Activated CD4-positive, alpha-beta memory T cell treated with anti-CD3 and anti-CD28 coated beads, Interleukin-2, amount 10 ng/mL, durations not matched to agents 7 days and 5 days (primary cell): ENCODE measurements at places on chromosomes 16 and 17.

DNA sequence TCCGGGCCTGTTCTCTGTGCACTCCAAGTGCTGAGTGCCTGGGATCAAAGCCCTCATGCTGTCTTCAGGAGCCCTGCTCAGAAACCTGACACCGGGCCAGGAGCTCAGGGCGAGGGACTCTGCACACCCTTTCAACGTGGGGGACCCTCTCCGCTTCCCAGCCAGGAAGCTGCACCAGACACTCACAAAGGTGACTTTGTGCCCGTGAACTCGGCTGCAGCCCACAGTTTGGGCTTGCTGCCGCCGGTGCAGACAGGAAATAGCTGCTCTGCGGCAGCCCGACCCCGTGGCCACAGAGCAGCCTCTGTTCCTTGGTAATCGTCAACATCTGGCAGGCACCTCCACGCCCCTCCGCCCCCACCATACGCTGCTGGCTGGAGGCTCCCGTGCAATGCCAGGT, 93.4 kb upstream of the METRNL start:
- DNase-seq = peak; percentile 80

DNA sequence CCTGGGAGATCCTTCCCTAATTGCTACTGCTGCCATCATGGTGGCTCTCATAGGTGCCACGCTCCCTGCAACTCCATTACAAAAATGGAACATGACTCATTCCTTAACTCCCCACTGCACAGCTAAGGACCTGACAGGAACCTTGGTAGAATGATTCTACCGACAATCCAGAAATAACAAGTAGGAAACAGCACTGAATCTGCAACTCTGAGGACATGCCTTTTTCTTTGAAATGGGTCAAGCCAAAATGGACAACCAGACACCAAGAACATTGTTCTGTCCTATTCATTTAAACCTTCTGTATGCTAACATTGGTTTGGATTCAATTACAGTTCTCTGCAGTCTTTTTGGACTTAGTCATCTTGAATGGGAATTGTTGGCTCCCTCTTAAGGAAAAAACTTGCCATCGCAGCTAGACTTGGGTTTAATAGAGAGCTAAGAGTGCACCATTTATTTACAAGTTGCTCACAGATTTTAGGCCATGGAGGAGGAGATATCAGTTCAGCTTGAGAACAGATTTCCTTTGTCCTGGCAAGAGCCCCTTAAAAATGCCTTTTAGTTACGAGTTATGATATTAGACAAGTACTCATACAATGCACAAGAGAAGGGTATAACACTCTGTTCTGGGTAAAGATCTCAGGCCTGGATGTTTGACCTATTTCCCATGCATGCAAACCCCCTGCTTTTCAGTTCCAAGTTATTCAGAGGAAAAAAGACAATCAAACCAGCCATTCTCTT, 20.9 kb upstream of the NSRP1 start:
- no peak for DNase-seq

DNA sequence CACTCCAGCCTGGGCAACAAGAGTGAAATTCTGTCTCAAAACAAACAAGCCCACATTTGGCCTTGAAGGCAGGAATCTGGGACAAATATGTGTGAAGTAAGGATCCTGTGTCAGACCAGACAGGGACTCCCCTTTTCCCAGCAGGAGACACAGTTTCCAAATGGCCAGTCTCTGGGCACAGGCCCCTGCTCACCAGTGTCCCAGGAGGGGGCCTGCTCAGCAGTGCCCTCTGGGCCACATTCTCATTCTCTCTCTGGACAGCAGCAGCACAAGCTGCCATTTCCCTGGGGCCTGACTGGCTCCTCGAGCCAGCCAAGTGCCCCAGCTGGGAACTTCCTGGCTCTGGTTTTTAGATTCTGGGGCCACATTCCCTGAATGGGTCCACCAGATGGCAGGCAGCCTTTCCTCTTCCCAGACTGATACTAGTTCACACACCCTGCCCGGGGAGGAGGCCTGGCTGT, 11.7 kb upstream of the MNT start:
- DNase-seq = no peak

DNA sequence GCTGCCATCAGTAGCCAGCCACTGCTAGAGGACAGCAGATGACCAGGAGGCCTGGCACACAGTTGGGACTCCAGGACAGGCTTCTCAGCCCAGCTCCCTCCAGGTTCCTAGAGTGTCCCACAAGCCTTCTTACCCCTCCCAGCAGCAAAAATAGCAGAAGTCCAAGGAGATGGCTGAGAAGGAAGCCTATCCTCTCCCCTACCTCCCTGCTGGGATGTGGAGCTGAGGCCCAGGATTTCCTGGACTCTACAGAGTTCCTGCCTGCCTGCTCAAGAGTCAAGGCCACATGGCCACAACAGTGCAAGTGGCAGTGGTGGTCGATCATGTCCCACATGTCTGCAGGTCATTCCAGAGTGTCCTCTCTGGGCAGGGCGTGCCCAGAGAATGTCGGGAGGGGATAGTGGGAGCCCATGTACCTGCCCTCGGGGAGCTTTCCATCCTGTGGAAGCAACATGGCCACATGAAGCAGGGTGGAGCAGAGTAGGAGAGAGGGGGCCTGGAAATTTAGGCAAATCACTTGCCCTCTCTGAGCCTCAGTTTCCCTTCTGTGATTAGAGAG, 7.7 kb upstream of the HROB start:
- no peak for DNase-seq

GRCh38 chr17:21283482-21284318, 811 bp upstream of the MAP2K3 start:
- DNase-seq = no peak

DNA sequence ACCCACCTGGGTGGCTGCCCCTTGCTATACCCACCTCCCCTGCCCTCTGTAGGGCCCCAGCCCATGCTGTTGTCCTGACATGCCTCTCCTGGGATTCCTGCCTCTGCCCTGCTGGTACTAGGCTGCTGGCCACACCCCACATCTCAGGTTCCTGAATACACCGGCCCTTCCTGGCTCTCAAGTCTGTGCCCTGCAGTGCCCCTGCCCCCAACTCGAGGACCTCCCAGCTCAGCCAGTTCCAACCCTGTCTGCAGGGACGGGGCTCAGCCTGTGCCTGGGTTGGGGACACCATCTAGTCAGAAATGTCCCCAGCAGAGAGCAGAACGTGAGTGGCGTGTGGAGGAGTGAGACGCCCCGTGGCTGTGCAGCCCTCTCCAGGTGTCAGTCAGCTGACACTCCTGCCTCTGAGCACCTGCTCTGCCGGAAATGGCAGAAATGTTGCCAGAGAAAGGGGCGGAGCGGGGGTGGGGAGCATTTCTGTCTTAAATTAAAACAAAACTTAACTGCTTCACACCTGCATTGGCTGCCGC, 28.7 kb downstream of the ACSF3 start:
- peak; percentile 35 for DNase-seq

- DNase-seq = peak; percentile 71
Measured at GRCh38 chr17:7478276-7479212, 887 bp downstream of the ZBTB4 start.

DNA sequence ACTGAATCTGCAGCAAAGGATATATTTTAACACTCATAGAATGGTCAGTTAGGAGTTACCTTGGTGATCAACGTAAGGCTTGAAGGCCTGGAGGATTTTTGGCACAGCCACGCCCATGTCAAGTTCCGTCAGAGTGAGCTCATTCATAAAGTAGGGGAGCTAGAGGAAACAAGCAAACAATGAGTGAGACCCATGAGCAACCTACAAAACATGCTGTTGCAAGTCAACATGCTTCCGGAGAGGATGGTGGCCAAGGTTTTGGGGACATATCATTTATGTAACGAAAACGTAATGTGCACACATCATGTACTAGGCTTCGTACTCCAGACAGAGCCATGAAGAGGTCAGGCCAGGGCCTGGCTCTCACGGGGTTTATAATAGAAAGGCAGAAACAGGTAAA, 41.1 kb upstream of the ERN1 start:
- DNase-seq = no peak

GRCh38 chr17:82281502-82282238, 8.2 kb upstream of the CSNK1D start:
- DNase-seq = peak; percentile 31

DNA sequence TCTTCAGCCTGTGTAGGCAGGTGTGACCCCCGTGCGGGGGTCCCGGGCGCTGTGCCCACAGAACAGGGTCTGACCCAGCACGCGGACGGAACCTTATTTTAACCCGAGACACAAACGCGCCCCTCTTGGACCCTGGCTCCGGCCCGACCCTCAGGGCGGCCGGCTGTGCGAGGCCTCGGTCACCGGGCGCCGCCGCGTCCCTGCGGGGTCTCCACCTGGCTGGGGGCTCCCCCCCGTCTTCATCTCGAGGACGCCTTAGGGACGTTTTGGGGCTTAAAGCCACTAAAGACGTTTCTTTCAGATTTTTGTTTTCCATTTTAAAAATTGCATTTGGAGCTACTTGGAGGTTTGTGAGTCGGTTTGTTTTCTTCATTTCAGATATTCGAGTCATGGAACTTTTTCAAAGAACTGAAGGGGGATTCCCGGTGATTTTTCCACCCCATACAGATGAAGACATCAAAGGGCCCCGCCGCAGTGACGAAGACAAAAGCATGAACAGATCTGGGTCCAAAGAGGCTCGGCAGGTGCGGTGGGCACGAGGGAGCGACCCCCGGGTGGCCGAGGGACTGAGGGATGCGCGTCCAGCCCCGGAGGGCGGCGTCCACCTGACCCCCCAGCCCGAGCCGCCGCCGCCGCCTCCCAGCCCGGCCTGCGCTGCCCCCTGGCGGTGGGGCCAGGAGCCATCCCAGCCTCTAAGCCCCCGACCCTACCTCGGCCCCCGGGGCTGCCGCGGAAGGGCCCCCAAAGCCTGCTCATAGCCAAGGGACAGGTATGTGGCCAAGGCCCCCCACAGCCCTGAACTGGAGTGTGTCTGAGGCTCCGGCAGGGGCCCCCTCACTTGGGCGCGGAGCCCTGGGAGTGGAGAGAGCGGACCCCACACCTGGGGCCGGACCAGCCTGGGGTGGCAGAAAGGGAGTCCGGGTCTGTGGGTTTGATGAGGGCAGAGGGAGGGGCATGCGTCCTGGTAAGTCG, 3.8 kb upstream of the CD7 start:
- peak; percentile 63 for DNase-seq

- peak; percentile 41 for DNase-seq
Measured at GRCh38 chr16:11640987-11641817, 27.1 kb upstream of the SNN start.

GRCh38 chr17:82917699-82918345, 78.0 kb upstream of the ZNF750 start:
- peak; percentile 24 for DNase-seq
